ENCODE measurements at places on chromosomes 4 and X.

- no peak for DNase-seq
Measured at GRCh38 chr4:156656896-156657295, 314.7 kb downstream of the PDGFC start.

- DNase-seq = no peak
Measured at GRCh38 chrX:37651921-37652452, 33.6 kb upstream of the XK start.

- DNase-seq = no peak
Measured at GRCh38 chr4:107094976-107095375, 58.9 kb upstream of the DKK2 start.

GRCh38 chr4:16443504-16444088 lies 217.3 kb upstream of the TAPT1 start:
- no peak for DNase-seq

DNA sequence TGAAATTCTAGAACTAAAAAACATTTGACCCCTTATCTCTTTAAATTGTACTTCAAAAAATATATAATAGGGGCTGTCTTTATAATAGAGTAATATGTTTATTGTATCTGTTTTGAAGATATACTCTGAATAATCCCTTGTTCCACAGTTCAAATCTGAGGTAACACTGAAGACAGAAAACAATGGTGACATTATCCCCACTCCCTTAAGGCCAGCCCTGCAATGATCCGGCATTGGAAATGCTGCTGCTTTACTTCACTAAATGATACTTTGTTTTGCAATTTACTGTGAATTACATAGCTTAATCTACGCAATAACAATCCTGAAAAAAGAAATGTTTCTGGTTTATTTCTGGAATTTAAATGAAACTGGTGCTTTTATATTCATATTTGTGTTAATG lies 34.4 kb upstream of the ZFP42 start:
- no peak for DNase-seq

DNA sequence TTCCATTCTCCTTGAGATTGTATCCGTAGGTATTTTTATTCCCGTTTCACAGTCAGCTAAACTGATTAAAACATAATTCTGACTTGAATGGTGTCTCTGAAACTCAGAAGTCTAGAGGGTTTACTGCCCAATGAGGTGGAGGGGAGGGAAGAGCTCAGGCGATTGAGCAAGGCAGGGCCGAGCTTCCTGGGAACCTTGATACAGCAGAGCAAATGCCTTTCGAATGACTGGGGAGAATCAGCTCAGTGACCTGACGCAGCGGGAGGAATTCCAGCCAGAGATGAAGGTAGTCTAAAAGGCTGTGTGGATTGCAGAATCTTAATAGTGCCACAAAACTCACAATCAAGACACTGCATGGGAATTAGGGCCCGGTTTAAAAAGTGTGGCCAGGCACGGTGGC lies 233.6 kb downstream of the EVC2 start:
- no peak for DNase-seq

- DNase-seq = no peak
Measured at GRCh38 chr4:35246493-35246892, 997.8 kb downstream of the ARAP2 start.
